ENCODE measurements at places on chromosomes 3 and 15.

DNA sequence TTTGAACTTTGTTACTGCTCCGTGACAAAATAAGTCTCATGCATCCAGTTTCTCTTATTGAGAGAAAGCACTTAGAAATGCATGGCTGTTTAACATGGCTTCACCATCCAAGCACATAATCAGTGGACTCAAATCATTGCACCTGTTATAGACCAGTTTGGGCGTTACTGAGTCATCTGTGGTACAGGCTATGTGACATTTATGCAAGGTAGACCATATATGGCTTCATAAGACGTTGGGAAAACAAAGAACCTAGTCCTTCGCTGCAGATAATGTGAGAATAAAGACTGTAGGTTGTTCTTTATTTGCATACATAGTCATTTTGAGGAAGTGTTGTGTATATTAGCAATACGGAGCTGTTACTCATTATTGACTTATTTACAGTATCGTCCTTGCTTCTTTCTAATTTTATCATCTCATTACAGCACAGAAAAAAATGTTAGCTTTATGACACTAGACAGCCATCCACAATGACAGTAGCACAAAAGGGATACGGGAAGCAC is 374.7 kb downstream of the IL5RA start:
- no peak for DNase-seq

DNA sequence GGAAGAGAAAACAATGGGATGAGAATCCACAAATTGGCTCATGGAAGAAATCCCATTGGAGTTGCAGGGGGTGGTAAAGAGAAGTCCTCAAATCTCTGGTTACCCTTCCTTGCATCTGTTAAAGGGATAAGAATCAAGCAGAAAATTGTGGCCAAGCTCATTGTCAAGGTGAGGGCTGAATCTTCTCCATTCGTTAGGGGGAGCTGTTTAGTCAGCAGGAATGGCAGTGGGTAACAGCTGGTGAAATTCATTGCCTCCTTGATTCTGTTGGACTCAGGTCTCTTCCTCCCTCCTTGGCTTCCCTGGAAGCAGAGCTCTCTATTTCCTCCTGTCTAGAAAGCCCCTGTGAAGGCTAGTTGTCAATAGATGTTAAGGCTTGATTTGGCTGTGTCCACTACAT is 343.1 kb upstream of the SEMA6D start:
- DNase-seq, result no peak

DNA sequence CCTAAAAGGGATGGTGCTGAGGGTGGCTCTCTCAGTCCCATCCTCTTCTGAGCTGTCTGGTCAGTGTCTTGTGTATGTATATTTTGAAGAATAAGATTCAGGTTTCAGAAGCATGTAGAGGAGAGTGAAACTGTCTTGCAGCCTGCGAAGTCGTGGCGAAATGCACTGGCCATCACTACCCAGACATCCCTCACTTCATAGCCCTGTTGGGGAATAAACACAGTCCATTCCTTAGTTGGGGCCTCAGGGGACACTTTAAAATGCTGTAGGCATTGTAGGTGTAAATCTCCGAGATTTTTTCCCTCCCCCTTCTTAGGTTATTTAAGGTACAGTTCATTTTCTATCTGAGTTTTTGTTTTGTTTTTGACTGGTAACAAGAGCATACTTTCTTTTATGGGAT is 93.8 kb downstream of the DNASE1L3 start:
- DNase-seq, result no peak

DNA sequence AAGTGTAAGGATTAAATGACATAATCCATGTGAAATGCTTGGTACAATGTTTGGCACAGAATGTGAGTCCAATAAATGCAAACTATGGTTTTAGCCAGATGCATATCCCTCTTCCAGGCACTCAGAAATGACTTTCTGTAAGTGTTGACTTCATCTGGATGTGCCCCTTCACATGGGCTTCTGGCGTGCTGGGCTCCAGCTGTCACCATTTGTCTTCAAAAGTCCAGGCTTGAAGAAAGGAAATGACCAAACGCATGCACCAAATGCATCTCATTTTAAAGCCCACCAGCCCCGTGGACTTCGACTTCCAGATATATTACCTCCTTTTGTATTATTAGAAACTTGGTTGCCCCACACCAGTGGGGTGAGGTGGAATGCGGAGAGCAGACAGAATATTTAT is 23.7 kb downstream of the CRYGS start:
- DNase-seq, result no peak

- no peak for DNase-seq
These were observed 901.7 kb downstream of the PLOD2 start for GRCh38 chr3:145259166-145259880.

- DNase-seq, result peak; percentile 86
These were observed 4.9 kb downstream of the TLR9 start for GRCh38 chr3:52220380-52221026.

DNA sequence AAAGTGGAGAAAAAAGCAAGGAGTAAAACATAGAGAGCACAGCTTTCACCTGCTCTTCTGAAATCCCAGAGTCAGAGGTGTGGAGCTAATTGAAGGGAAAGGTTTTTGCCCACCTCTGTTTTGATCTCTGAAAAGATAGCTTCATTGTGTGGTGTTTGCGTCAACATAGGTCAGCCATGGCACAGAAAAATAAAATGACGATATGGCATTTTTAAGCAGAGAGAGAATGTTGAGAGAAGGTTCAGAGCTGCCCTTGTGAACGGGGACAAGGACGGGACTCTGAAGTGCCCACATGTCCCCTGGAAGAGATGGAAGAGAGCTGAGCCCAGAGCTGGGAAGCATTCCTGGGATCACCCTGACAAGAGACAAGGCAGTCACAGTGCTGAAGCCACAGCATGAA is 249.4 kb upstream of the PLSCR5 start:
- no peak for DNase-seq

DNA sequence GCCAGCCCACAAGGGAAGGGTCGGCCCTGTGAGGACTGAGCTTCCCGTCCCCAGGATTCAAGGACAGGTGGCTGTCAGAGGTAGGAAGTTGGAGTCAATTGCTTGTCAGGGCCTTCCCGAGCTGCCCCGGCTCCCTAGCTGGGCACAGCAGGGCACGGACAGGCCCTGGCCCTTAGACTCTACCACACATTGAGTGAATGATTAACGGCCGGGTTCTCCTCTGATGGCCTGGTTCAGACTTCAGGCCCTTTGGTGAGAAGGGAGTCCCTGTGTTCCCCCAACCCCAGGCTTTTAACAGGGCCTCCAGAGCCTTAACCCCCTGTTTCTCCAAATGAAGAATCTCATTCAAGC is 16.4 kb upstream of the FGD5 start:
- no peak for DNase-seq

DNA sequence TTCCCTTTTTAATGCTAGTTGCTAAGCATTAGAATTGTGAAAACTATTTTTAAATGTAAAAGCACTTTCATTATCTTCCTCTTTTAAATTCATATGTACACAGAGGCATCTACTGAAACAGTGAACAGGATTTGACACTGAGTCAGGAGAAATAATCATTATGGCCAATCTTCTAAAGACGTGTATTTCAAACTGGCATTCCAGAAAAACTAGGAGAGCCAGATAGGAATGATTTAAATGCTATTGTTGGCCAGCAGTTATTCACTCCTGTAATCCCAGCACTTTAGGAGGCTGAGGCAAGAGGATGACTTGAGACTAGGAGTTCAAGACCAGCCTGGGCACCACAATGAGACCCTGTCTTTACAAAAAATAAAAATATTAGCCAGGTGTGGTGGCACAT is 67.6 kb upstream of the RAP2B start:
- DNase-seq, result no peak

- no peak for DNase-seq
These were observed 10.1 kb downstream of the PDCD6IP start for GRCh38 chr3:33808559-33808958.

DNA sequence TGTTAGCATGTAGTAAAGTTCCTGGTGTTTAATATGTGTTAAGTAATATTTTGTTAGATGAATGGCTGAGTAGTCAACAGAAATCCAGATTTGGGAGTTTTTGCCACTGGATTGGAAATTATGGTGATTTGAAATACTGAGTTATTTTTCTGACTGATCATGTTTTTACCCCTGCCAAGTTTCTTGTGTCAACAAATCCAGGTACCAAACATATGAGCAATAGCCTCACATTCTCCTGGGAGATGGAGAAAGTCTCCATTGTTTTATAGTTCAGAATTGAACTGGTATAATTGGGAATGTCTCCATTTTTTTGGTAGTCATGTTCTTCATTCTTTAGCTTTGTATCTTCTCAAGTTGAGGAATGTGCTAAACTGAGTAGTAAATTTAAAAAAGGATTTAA is 767.2 kb upstream of the LMCD1 start:
- no peak for DNase-seq

DNA sequence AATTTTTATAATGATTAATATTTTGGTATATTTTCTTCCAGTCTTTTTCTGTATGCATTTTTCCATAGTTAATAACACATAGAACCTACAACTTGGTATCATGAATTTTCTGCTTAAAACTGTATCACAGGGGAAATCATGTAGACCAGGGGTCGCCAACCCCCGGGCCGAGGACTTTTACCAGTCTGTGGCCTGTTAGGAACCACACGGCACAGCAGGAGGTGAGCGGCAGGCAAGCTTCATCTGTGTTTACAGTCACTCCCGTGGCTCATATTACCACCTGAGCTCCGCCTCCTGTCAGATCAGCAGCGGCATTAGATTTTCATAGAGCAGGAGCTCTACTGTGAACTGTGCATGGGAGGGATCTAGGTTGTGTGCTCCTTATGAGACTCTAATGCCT is 54.7 kb downstream of the RPL22L1 start:
- no peak for DNase-seq

- DNase-seq, result no peak
These were observed 49.6 kb downstream of the ECT2 start for GRCh38 chr3:172800156-172800555.

- no peak for DNase-seq
These were observed 203.4 kb downstream of the SLCO3A1 start for GRCh38 chr15:92056875-92057274.

- DNase-seq, result no peak
These were observed 20.5 kb upstream of the ABHD2 start for GRCh38 chr15:89067751-89068150.

- DNase-seq, result no peak
These were observed 58.3 kb downstream of the EPHB3 start for GRCh38 chr3:184619787-184620430.

DNA sequence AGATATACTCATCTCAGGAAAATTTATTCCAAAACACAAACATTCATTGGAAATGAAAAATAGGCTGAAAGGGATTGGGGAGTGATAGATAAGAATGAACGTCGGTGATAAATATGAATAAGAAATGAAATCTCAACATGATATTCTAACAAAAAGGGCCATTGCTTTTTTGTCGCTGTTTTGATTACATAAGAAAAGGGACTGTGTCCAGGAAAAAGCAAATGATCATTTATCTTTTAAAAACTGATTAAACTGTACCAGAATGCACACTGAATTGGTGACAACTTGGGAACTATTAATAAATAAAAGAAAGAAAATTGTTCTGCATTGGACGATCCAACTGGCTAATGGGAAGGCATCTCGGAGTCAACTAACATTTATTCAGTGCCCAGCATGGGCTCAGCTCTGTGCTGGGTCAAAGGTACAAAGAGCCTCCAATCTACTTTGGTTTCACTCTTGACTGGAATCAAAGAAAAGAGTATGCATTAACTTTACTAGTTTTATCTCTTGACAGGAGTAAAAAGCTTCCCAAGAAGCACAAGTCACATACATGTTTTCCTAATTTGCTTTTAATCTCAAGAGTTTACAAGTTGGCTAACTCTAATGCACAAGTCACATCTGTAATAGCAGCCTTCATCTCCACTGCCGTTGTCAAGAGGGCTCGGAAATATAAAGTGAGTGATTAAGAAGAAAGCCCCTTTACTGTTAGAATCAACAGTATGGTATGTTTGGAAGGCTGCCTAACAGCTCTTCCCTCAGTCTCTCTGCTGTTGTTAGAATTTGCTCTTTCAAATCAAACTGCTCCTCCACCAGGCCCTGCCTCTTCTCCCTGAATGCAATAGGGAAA is 280.0 kb downstream of the IGSF11 start:
- DNase-seq, result no peak

GRCh38 chr15:85314146-85314545 is 66.3 kb upstream of the AKAP13 start:
- DNase-seq, result no peak

- no peak for DNase-seq
These were observed 8.3 kb upstream of the LIPH start for GRCh38 chr3:185560676-185561075.

GRCh38 chr3:49630784-49631183 is 43.4 kb upstream of the APEH start:
- no peak for DNase-seq

DNA sequence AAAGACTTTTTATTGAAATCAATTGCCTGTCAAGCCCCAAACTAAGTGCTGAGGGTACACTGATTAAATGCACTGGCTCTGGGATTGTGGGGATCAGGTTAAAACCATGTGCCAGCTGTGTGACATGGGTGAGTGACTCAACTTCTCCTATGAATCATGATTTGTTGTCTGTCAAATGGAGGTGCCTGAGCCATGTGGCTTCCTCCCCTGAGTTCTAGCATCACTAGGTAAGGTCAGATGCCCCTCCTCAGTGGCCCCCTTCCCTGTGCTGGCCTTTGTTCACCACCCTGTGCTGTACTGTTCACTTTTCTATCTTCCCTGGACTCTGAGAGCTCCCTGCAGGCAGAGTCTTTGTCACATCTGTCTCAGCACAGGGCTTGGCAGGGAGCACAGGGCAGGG is 43.6 kb upstream of the ATP2B2 start:
- no peak for DNase-seq

GRCh38 chr3:28994161-28994905 is 286.5 kb upstream of the RBMS3 start:
- no peak for DNase-seq

GRCh38 chr3:31188112-31188511 is 293.7 kb upstream of the GADL1 start:
- DNase-seq, result no peak

DNA sequence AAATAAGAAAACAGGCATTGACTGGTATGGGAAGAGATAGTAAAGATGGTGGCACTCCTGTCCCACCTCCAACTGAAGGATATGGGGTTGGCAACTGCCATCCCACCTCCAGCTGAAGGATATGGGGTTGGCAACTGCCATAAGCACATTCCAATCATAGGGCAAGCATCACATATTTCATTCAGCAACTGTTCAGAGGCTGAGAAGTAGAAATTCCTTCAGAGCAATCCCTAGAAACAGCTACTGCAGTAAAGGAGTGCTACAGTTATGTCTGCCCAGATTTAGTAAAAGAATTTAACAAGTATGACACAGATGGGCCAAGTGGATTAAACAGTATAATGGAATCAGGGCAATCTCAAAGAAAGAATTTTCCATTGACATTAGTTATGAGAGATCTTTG is 156.8 kb downstream of the IMPG2 start:
- DNase-seq, result no peak

- no peak for DNase-seq
These were observed 21.9 kb upstream of the P2RY13 start for GRCh38 chr3:151351219-151351618.

DNA sequence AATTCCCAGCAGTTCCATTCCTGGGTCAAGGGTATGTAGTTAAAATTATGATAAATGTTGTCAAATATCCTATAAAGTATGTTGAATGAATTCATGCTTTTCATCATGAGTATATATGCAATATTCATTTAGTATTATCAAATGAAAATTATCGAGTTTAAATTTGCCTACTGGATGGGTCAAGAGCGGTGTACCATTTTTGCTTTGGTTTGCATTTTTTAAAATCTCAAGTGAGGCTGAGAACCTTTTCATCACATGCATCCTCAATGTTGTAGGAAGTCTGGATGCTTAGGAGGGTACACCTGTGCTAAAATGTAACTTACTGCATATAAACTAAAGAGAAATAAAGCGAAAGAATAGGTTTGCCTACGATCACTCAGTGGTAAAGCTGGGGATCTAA is 95.5 kb upstream of the MYO5C start:
- DNase-seq, result no peak

All from upper lobe of left lung (tissue), 6 donors.